ENCODE measurements at places on chromosomes 11 and 22.

- DNase-seq: no peak
Observed at GRCh38 chr22:43241138-43241597, 54.2 kb upstream of the TTLL12 start.

GRCh38 chr22:41447435-41448188 lies 1.0 kb upstream of the TOB2 start:
- peak; percentile 55 for DNase-seq

GRCh38 chr22:38298312-38299005 lies 18.8 kb downstream of the CSNK1E start:
- DNase-seq: no peak

GRCh38 chr22:36339171-36340065 lies 48.3 kb downstream of the MYH9 start:
- DNase-seq: no peak

- DNase-seq: no peak
Observed at GRCh38 chr11:74320538-74320937, 9.1 kb upstream of the P4HA3 start.

All from stimulated activated CD4-positive, alpha-beta T cell treated with anti-CD3 and anti-CD28 coated beads, Interleukin-1b, Interleukin-23, amount 100 ng/mL, for 4 hours (primary cell).